ENCODE measurements at places on chromosomes 16 and 17.

DNA sequence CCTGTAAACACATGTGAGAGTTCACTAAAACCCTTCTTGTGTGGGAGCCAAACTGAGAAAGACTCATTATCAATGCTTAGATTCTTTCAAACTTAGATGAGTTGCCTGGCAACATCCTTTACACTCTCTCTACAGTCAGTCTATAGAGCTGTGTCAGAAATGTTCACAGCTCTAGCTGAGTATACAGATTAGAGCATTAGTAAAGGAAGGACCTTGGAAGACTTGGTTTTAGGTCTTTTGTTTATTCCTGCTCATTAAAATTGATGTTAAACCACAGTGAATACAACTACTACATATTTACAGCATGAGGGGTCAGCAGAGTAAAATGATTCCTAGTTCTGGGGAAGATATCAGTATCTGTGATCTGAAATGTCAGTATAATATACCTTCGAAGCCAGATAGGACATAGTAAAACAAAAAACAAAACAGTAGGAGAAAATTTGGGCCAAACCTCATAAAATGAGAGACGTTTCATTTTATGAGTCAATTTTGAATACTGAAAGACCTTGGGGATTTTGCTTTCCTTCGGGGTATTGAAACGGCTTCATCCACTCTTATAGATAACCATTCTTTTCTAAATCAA is 186.0 kb downstream of the TANC2 start:
- no peak for DNase-seq

DNA sequence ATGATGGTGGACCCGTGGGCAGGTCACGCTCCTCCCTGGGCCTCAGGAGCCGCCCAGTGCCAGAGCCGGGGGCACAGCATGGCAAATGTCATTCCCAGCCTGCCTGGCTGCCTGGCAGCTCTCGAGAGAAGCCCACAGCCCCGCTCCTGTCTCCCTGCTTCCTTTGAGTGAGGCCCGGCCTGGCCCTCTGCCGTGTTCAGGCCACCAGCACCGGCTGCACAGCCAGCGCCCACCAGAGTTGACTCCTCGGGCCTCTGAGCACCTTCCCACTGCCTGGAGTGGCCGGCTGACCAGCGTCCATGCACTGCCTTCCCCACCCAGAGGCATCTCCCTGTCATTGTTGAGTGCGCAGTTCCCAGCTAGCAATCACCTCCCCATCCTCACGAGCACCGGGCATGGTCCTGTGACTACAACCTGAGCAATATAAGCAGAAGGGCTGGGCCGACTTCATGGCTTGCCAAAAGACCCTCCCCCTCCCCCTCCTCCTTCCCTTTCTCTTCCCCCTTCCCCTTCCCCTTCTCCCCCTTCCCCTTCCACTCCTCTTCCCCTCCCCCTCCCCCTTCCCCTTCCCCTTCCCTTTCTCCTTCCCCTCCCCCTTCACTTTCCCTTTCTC is 11.9 kb upstream of the SLC38A10 start:
- DNase-seq = no peak

- DNase-seq = no peak
Measured at GRCh38 chr16:79250502-79251098, 349.9 kb downstream of the MAF start.

- DNase-seq = no peak
Measured at GRCh38 chr16:11446566-11447119, 101.4 kb downstream of the RMI2 start.

GRCh38 chr17:80689129-80689619 is 144.5 kb downstream of the RPTOR start:
- no peak for DNase-seq

- no peak for DNase-seq
Measured at GRCh38 chr17:55783684-55784245, 32.9 kb downstream of the PCTP start.

- DNase-seq = no peak
Measured at GRCh38 chr16:72924927-72925630, 122.8 kb downstream of the ZFHX3 start.

DNA sequence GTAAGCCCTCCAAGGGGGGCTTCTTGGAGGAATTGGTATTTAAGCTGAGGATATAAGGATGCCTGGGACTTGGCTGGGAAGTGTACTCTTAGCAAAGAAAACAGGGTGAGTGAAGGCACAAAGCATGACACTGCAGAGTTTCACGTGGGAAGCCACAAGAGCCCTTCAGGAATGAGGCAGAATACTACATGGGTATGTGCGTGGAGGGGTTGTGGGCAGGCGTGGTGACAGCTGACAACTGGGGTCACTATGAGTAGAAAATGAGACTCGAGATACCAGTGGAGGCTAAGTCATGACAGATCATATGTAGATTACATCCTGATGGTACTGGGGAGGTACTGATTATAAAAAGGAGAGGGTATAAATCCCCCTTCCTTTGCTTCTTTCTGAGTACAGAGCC is 78.1 kb upstream of the XYLT1 start:
- no peak for DNase-seq

DNA sequence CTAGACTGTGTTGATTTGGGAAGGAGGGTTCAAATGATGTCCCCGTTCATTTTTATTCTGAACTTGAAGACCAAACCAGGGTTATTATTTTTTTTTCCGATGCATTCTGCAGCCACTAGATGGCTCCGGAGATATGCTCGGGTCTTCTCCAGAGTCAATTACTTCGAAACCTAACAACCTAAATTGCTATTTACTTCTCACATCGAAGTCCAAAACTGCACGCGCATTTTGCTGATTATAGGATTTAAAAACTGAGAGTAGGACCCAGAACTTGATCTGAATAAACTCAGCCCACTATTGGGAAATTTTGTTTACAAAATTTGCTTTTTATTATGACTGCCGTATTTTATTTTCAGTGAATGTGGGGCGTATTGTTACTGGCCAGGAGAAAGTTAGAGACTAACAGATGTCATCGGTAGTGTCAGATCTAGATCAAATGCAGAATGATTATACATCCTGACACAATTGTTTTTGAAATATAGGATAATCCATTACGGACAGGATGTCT is 263.8 kb downstream of the HS3ST3A1 start:
- DNase-seq = peak; percentile 9

- DNase-seq = no peak
Measured at GRCh38 chr17:8659758-8660410, 29.4 kb upstream of the MYH10 start.

DNA sequence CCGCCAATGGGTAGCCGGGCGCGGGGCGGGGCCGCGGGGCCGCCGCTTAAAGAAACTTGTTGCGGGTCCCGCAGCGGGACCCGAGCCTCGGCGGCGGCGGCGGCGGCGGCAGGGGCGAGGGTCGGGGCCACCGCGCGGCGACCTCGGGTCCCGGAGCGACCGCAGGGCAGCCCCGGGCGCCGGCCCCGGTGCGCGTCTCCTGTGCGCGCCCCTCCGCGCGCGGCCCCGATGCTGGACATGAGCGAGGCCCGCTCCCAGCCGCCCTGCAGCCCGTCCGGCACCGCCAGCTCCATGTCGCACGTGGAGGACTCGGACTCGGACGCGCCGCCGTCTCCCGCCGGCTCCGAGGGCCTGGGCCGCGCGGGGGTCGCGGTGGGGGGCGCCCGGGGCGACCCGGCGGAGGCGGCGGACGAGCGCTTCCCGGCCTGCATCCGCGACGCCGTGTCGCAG is at the start of gene SOX8:
Gene SOX8 (plus strand): TSS at position 76 of the 450 bp plus-strand sequence. CDS start 153 bp downstream, at position 229.
- DNase-seq = no peak

DNA sequence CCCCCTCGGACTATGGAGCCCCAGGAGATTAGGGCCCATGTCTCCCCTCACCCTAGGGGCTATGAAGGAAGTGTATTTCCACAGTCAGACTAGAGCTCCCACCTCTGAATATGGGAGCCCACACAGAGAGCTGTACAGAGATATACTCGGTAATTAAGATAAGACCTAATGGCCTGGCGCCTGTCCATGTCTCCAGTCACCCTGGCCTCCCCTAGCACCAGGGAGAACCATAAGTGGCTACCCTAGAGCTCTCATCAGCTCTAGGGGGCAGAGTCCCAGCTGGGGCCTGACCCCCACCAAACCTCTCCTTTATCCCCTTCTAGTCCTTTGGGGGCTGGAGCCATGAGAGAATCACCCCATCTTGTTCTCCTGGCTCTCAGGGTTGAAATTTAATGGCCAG is 2.4 kb downstream of the TMEM101 start:
- no peak for DNase-seq

GRCh38 chr17:13272296-13272695 is 254.5 kb upstream of the ELAC2 start:
- DNase-seq = no peak

DNA sequence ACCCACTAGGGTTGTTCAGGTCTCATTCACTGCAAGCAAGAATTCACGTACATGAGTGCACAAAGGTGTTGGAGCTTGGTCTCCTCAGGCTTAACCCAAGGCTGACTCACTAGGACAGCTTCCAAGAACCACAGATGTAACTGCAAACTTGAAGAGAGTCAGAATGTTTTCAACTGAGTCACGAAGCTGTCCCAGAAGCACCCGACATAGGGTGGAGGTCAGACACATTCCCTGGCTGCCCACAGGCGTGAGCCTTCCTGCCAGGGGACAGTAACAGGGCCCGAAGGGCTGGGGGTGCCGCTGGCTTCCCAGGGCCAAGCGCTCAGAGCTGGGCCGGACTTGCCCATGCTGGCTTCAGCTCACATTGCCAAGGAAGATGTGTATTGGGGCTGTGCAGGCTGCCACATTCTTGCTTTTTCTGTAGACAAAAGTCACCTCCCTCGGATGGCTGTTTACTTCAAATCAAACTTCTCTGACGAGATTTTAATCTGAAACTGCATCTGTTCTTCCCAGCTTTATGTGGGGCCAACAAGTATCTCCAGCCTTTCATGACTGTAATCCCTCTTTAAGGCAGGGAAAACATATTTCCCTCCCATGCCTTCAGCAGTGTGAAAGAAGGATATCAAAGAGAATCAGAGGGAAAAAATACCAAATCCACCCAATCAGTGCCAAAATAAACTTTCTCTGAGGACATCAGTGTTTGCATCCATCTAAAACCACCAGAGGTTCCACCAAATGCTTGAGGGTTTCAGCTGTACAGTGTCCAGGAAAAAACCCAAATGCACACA is 14.3 kb downstream of the CMTM3 start:
- no peak for DNase-seq

DNA sequence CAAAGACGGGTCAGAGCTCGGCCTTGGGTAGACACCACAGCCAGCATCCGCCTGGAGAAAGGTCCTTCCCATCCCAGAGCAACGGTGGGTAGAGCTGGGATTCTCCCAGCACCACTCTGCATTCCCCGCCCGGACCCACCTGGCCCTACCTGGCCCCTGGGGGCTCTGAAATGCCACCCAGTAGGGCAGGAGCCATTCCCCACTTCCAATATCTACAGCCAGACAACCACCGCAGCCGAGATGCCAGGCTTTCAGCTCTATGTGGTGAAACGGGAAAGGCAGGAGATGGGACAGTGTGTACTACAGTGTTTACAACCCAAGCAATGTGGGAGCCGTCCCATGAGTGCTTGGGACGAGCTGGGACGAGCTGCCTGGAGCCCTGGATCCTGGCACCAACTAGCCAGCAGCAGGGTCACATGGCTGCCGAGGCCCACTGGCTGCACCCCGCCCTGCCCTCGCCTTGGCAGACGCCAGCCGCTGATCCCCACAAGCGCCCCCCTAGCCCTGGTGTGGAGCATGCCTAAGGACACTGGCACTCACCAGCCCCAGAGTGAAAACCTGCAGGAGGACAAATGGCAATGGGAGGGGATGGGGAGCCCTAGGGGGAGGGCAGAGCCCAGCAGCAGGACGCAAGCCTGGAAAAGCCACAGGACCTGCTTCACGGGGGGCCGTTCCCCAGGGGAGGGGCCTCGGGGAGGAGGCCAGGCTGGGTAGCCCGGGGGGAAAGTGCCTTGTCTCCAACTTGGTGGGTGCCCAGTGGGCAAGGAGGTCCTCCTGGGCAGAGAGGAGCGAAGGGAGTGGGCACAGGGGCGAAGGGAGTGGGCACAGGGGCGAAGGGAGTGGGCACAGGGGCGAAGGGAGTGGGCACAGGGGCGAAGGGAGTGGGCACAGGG is 13.5 kb downstream of the TMC6 start:
- no peak for DNase-seq

DNA sequence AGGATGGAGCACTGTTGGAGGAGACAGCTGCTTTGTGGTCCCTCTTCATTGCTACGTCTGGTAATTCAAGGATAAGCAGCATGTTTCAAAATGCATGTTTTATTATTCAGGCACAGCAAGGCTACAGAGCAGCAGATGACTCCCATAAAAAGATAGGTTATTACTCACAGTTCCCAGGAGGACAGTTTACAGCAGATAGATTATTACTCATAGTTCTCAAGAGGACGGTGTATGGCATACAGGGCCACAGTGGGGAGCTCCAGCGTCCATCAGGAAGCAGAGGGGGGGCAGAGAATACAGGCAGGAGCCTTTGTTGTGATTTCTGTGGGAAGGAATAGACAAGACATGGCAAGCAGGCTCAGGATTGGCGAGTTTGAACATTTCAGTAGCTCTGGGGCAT is 72.9 kb downstream of the DNAH9 start:
- no peak for DNase-seq

DNA sequence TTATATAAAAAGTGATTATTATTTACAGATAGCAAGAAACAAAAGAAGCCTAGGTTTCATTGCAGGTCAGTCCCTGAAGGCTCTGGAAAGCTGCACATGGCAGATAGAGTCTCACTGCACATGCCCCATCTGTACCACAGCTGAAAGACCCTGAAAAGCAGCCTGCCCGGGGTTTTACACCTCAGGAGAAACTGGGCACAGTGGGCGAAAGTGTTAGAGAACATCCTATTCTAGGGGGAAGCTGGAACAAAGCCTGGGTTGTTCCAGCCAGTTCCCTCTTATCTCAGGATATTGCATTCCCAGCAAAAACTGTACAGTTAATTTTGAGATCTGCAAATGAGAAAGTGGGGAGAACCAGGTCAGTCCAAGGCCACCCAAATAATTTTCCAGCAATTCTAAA is 419.7 kb downstream of the CNTNAP4 start:
- no peak for DNase-seq

DNA sequence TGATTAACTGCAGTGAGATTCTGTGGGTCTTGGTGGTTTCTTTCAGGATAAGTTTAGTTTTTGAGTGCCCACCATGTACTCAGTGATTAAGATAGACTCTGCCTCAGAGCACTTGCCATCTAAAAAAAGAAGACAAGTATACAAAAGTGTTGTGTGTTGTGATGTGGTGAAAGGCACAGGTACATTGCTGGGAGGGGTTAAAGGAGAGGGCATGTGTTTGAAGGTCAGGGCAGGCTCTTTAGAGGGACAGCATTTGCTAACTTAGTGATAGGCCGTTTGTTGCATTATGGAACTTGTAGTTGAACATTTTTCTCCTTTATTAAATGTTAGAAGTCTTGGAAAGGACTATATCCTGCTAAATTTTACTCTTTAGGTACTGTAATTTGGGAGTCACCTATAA is 26.5 kb downstream of the SF3B3 start:
- DNase-seq = no peak

GRCh38 chr16:28292731-28293600 is 641 bp downstream of the SBK1 start:
- DNase-seq = no peak
